NCI-H187 (cell line): ENCODE measurements at places on chromosomes 16 and 17.

DNA sequence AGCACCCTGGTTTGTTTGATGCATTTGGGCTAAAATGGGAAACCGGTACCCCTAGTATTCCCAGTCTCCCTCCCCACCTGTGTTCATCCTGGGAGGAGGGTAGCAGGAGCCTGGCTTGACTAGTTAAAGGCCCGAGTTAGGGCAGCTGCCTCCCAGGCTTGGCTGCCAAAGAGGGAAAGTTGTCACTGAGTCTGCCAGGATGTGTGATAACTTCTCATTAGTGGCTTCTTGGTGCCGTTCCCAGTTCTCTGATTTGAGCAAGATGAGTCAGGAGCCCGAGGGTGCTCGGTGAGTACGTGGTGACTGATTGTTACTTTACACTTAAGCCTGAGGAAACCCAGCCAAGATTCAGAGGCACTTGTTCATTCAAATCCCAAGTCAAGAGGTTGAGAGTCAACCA lies 2.5 kb downstream of the KRT32 start:
- no peak for DNase-seq

GRCh38 chr17:39915559-39915958 lies 2.9 kb downstream of the GSDMB start:
- DNase-seq = no peak

GRCh38 chr17:30222251-30222650 lies 13.2 kb downstream of the SLC6A4 start:
- no peak for DNase-seq

GRCh38 chr16:84484579-84485254 lies 19.7 kb downstream of the MEAK7 start:
- DNase-seq = no peak

- no peak for DNase-seq
Measured at GRCh38 chr17:38352245-38353085, 821 bp downstream of the SOCS7 start.

DNA sequence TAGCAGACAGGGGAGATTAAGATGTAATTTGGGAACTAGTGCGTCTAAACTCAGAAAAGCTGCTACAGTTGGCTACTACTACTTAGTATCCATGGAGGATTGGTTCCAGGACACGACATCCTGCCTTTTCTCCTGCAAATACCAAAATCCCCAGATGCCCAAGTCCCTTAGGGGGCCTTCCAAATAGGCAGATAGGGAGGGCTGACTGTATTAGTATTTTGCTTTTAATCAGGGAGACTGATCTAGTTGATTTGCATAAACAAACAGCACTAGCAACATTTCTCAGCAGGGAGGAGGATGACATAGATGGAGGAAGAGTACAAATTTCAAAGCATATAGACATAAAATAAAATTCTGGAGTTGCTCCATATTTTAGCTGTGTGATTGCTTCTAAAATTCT lies 621.6 kb upstream of the GOT2 start:
- no peak for DNase-seq

DNA sequence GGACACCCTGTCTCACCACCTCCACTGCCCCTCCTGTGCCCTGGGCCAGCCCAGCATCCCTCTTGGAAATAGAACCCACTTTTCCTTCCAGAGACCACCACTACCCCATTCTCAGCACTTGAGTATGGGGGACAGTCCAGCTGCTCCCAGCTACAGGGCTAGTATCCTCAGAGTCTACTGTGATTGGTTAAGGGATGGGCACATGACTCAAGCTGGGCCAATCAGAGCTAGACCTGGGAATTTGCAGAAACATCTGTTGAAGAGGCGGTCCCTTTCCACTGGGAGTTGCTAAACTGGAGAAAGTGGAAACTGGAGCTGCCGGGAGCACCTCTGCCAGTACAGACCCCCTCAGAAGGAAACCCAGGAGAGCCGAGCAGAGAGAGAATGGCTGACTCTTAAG lies 156.6 kb downstream of the GSG1L start:
- no peak for DNase-seq

- no peak for DNase-seq
Measured at GRCh38 chr17:58308173-58308984, 20.2 kb downstream of the TSPOAP1 start.

DNA sequence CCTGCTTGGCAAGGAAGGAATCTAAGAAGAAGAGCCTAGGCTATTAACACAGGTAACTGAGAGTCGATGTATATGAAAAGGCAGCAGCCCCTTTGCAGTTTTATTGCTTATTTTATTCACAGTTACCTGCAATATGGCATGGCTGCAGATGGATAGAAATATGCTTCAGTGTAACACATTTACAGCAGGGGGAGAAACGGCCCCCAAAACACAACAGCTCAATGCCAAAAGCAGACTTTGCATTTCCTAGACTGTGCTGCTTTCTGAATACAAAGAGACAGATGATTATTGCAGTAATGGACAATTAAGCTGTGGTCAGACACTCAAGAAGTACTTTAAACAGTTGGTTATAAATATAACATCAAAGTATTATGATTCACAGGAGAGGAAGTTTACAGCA lies 108.0 kb upstream of the CDH13 start:
- no peak for DNase-seq

DNA sequence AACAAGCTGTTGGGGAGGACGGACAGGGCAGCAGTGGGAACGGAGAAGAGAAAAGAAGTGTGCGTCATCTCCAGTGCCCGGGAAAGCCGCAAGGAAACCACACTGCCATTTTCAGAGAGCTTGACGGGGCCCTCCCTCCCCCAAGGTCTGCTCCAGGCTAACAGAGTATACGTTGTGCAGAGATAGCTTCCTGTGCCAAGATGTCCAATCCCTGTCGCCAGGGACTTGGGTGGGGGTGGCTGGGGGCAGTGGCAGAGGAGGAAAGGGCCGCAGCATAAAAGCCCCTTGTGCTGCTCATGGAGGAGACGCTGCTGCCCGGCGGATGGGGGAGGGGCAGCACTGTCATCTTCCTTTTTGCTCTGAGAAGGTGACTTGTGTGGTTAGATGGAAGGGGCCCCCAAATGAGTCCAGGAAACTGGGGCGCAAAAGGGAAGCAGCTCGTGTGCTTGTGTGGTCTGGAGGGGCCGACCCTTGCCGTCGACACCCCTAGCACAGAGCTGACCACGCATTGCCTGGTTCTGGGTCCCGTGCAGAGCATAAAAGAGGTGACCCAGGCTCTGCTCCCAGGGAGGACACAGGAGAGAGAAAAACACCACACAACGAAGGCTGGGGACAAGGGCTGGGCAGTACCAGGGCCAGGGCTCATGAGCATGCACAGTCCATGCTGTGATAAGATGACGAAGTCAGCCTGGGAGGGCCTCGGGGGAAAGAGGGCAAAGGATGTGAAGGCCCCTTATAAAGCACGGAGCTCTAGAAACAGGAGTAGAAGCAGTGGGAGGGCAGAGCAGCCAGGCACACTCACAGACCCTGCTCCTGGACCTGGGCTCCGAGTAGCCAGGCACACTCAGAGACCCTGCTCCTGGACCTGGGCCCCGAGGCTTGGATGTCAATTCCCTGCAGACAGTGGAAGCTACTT lies 372.7 kb downstream of the SLC39A11 start:
- DNase-seq = no peak

DNA sequence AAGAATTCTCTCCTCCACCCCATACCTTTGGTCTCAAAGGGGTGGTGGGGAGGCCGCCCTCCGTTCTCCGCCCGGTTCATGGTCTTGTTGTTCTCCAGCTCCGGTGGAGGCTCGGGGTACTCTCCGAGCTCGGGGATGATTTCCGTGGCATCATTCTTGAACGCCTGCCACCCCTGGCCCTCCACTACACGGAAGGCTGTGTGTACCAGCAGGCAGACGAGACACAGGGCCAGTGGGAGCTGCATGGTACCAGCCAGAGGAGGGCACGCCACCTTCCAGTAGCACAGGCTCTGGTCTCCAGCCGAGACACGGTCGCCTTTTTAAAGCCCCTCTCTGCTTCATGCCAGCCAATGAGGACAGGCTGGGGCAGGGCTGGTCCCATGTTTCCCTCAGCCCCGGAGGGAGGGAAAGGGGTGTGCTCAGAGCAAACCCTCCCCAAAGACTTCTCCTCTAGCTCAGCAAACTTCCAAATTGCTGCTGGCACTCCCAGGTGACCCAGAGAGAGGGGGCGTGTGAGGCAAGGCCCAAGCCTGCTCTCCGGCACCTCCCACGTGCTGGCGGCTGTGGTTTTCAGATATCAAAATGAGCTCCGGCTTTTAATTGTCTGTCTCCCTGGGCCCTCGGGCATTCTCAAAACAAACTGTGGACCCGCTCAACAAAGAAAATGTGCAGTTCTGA lies at the start of gene SOST:
Gene SOST (minus strand): TSS at position 295 of the 678 bp plus-strand sequence. CDS start 50 bp downstream, at position 245.
- no peak for DNase-seq

DNA sequence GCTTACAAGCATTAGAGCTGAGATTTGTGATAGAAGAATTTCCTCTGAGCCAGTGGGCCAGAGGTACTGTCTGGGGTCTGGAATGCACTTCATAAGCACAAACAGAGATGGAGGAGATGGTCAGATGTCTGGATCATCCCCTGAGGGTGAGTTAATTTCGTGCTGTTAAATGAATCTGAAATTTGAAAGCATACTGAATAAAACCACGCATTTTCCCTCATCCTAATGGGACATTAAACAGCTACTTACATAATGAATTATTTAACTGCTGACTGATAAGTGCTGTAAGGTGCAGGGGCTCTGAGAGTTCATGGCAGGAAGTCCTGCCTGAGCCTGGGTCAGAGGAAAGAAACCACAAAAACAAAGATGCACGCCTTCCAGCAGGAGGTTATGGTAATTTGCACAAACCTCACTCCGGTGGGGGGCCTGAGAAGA lies 136.3 kb upstream of the XYLT1 start:
- no peak for DNase-seq

- DNase-seq = no peak
Measured at GRCh38 chr16:67437513-67437912, 6.6 kb downstream of the HSD11B2 start.

GRCh38 chr17:50603340-50603739 lies 31.3 kb upstream of the ABCC3 start:
- DNase-seq = peak; percentile 57

- DNase-seq = no peak
Measured at GRCh38 chr16:23959072-23959751, 123.4 kb downstream of the PRKCB start.

- no peak for DNase-seq
Measured at GRCh38 chr16:84922351-84923120, 88.8 kb downstream of the ZDHHC7 start.

GRCh38 chr16:85940214-85940613 lies 41.3 kb downstream of the IRF8 start:
- DNase-seq = no peak

- no peak for DNase-seq
Measured at GRCh38 chr17:47203984-47204721, 5.0 kb upstream of the MYL4 start.

GRCh38 chr16:79926451-79927205 lies 326.1 kb upstream of the MAF start:
- DNase-seq = no peak

- DNase-seq = no peak
Measured at GRCh38 chr16:51968749-51969148, 578.2 kb downstream of the TOX3 start.

GRCh38 chr17:73192206-73192893 lies 505 bp upstream of the COG1 start:
- DNase-seq = peak; percentile 81

GRCh38 chr17:47952171-47953021 lies 5.3 kb downstream of the PRR15L start:
- no peak for DNase-seq

- no peak for DNase-seq
Measured at GRCh38 chr17:35006961-35007360, 26.6 kb downstream of the LIG3 start.

- no peak for DNase-seq
Measured at GRCh38 chr16:20812510-20812909, 6.2 kb downstream of the REXO5 start.

GRCh38 chr17:3729881-3730280 lies 6.2 kb downstream of the HASPIN start:
- DNase-seq = no peak

DNA sequence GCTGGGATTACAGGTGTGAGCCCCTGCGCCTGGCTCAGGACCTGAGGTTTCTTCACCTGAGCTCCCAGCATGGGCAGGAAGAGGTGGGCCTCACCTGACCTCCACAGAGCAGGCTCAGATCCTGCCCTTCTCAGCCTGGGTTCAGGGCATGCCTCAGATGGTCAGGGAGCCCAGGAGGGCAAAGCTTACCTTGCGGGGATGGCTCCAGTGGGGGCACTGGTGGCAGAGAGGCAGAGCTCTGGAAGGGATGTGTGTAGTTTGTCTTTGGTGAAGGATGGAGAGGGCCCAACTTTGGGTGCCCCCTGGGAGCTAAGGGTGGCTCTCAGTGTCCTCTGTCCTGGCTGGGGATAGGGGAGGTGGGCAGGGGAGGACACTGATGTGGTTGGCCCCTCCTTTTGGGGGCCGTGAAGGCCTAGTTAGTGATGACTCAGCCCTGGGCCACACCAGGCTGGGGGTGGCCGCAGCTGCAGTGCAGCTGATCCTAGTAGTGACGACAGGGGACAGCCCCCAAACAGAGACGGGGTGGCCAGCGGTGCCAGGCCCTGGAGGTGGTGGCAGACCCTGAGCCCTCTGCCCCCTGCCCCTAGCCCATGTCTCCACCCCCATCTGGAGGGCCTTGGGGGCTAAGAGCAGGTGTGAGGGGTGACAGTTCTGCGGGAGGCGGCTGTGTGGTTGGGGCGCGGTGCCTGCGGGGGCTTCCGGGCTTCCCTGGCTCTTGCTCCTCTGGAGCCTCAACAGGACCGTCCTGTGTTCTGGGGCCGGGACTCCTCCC lies 5.8 kb downstream of the NHERF2 start:
- DNase-seq = no peak

GRCh38 chr17:40445751-40446468 lies 2.7 kb downstream of the IGFBP4 start:
- no peak for DNase-seq

GRCh38 chr16:11147754-11148444 lies 108.1 kb downstream of the SOCS1 start:
- no peak for DNase-seq

DNA sequence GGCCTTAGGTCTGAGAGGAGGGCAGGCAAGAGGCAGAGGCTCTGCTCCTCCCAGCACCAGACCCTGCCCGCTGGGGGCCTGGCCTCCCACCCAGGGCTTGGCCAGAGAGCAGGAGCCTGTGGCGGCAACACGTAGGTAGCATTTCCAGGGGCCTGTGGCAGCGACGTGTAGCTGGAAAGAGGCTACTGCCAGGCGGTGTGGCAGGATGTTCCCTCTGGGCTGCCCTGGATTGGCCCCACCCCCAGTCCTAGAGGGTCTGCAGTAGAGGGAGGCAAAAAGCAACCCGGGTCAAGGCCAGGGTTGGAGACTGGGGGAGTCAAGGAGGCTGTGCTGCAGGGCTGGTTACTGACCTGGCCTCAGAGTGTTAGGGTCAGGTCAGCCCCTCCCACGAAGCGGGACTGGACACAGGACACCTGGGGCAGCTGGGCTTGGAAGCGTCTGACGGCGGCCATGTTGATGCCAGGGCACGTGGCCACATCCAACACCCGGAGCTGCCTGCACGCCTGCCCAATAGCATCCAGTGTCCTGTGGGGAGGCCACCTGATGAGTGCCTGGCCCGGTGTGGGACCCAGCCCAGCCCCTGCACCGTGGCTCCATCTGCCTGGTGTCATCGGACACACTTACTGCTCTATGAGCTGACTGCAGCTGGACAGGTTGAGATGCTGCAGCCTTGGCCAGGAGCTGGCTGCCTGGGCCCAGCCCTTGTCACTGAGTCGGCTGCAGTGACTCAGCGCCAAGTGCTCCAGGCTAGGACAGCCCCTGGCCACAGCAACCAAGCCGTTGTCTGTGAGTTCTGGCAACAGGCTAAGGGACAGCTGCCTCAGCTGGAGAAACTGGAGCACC lies 8.5 kb downstream of the ELMO3 start:
- DNase-seq = no peak

GRCh38 chr17:66578781-66579489 lies 256.0 kb upstream of the CACNG5 start:
- DNase-seq = no peak

GRCh38 chr17:64240741-64241347 lies 22.2 kb downstream of the TEX2 start:
- no peak for DNase-seq
